Calu3 (cell line): ENCODE measurements at places on chromosomes 4 and X. TPM values are rescaled to one million over a fixed set of nuclear protein-coding genes. Genes with fewer than 3 reads are reported as not detected.

SOWAHD gene
- not detected in 2 replicates for total RNA-seq

MSANTD1 gene
- total RNA-seq: 1.4 and 1.6 TPM in 2 replicates

ATOH1 gene
- total RNA-seq: not detected in 2 replicates

MAGEA9 gene
- total RNA-seq: not detected in 2 replicates

AMBN gene
- total RNA-seq: not detected in 2 replicates

MYL5 gene
- total RNA-seq: 7.6 and 8.5 TPM in 2 replicates

UGT2B11 gene
- total RNA-seq: not detected in 2 replicates

UGT8 gene
- total RNA-seq: 20.2 and 23.1 TPM in 2 replicates

ZNF711 gene
- 6.0 and 8.0 TPM in 2 replicates for total RNA-seq

MAGEA10 gene
- not detected in 2 replicates for total RNA-seq

C4orf36 gene
- 1.7 and 1.9 TPM in 2 replicates for total RNA-seq

XKRX gene
- total RNA-seq: 0.33 and 0.83 TPM in 2 replicates

HHIP gene
- total RNA-seq: 0.61 and 1.6 TPM in 2 replicates

ALAS2 gene
- total RNA-seq: not detected in 2 replicates

TREX2 gene
- total RNA-seq: 2.0 and 2.2 TPM in 2 replicates

BMP3 gene
- 0.10 and 0.17 TPM in 2 replicates for total RNA-seq

GSX2 gene
- not detected in 2 replicates for total RNA-seq

MAGEB2 gene
- total RNA-seq: not detected in 2 replicates

SCRG1 gene
- not detected in 2 replicates for total RNA-seq

BLOC1S4 gene
- 9.2 and 13.2 TPM in 2 replicates for total RNA-seq

TMEM150C gene
- 0.98 and 1.4 TPM in 2 replicates for total RNA-seq

ZNF330 gene
- 18.6 and 20.0 TPM in 2 replicates for total RNA-seq

PDHA2 gene
- total RNA-seq: not detected in 2 replicates

GIMD1 gene
- total RNA-seq: not detected in 2 replicates

REELD1 gene
- total RNA-seq: 1.2 TPM in 1 of 2 replicates, not detected in the other

SSX1 gene
- not detected in 2 replicates for total RNA-seq

GPR50 gene
- total RNA-seq: not detected in 2 replicates

MAGEC3 gene
- not detected in 2 replicates for total RNA-seq

SRPX2 gene
- total RNA-seq: 31.5 and 45.4 TPM in 2 replicates

TACC3 gene
- 89.6 and 95.9 TPM in 2 replicates for total RNA-seq

RNF212 gene
- total RNA-seq: not detected in 2 replicates

MTCP1 gene
- 12.5 and 17.1 TPM in 2 replicates for total RNA-seq
